Renal pelvis (tissue), 12 donors: ENCODE measurements at places on chromosomes 13 and 19.

DNA sequence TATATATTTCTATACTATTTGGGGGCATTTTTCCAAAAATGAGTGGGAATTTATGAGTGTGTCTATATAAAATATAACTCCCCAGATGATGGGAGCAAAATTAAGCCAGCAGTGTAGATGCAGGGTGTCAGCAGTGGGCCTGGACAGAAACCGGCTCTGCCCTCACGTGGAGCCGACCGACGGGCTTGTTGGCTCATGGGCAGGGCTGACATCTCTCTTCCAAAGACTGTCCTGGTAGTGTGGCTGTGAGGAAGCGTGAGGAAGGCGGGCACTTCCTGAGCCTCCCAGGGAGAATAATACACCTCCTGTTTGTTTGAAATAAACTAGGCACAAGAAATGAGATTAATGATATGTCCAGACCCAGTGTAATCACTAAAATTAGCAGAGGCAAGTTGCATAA is 206.5 kb downstream of the TEX29 start:
- DNase-seq: no peak

- DNase-seq: no peak
Measured at GRCh38 chr13:37273836-37274235, 168.4 kb upstream of the CSNK1A1L start.

GRCh38 chr19:11226716-11227166 is 12.7 kb upstream of the ANGPTL8 start:
- DNase-seq: no peak

DNA sequence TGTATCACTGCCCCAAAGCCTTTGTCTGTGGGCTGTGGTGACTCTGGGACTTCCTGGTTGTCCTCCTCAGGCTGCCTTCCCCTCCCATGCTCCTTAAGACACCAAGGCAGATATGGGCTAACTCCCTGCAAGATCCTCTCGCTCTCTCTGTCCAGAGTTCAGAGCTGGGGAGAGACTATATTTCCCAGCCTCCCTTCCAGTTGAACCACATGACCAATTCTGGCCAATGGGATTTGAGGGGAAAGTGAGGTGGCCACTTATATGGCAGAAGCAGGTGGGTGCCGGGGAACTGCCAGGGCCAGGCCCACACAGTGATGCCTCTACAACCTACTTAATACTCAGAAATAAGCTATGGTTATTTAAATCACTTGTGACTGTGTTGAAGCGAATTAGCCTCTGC is 16.2 kb upstream of the ANGPTL8 start:
- DNase-seq: no peak

DNA sequence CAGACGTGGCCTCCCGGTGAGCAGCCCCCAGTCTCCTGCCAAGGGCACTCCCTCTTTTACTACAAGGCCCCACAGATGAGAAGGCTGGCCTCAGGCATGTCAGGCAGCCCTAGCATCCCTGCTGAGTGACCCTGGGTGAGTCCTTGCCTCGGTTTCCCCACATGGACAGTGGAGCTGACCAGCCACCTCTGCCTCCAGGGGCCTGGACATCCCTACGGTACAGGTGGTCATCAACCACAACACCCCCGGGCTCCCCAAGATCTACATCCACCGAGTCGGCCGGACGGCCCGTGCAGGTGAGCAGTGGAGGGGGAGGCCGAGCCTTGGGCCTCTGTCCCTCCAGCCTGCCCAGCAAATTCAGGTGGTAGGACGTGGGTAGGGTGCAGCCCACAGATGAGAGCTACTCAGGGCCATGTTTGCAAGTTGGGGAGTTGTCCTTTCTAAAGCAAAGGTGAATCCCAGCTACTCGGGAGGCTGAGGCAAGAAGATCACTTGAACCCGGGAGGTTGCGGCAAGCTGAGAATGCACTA is 5.2 kb downstream of the DDX49 start:
- no peak for DNase-seq

DNA sequence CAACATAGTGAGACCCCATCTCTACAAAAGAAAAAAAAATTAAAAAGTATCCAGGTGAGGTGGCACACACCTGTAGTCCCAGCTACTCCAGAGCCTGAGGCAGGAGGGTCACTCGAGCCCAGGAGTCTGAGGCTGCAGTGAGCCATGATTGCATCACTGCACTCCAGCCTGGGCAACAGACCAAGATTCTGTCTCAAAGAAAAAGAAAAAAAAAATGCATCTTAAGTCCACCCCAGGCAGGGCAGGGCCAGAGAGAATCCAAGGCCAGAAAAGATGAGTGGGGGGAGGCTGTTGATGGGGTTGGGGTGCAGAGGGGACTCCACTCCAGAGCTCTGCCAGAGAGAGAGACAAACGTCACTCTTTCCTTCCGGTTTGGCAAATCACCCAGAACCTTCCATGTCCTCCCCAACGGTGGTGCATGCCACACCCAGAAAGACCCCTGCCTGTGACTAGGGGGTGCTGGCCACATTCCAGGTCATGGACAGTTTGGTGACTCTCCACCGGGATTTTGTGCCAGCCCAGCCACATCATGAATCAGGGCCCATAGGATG is 431 bp downstream of the FUT3 start:
- DNase-seq: no peak
